ACHN (cell line): ENCODE measurements at places on chromosomes 7 and 10.

DNA sequence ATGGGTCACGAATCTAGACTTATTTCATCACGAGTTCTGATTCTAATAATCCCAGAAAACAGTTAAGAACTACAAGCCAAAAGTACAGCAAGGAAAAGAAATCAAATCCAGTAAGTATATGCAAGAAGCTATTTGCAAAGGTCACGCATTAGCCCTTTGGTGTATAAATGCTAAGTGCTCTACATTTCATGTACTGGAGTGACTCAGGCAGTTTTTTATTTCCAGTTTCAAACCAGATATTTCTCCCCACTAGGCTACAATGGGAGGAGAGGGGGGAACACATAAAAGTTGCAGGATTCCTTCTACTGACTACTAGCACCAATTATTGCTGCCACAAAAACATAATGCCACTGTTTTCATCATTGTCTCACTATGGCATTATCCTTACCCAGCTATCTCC, 148.0 kb downstream of the NRCAM start:
- no peak for DNase-seq

DNA sequence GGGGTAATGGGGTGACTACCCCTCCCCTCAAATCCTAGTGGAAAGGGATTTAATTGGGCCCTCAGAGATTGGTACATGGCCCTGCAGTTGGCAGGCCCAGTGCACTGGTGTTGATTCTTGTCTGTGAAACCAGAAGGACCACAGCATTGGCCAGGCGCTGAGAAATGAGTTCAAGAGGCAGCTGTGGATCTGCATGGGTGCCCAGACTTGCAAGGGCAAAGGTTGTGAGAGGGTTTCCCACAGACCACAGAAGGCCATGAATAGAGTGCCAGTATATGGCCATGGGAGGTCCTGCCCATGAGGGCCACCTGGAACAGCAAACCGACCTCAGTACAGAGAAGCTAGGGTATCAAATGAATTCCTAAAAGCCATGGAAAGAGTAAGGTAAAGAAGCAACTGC, 32.9 kb downstream of the TMEM168 start:
- DNase-seq: no peak

GRCh38 chr7:123719197-123719721, 29.5 kb downstream of the WASL start:
- no peak for DNase-seq

- no peak for DNase-seq
Observed at GRCh38 chr7:151761231-151761630, 115.7 kb downstream of the PRKAG2 start.

GRCh38 chr10:31158011-31158658, 126.5 kb upstream of the ZNF438 start:
- no peak for DNase-seq

DNA sequence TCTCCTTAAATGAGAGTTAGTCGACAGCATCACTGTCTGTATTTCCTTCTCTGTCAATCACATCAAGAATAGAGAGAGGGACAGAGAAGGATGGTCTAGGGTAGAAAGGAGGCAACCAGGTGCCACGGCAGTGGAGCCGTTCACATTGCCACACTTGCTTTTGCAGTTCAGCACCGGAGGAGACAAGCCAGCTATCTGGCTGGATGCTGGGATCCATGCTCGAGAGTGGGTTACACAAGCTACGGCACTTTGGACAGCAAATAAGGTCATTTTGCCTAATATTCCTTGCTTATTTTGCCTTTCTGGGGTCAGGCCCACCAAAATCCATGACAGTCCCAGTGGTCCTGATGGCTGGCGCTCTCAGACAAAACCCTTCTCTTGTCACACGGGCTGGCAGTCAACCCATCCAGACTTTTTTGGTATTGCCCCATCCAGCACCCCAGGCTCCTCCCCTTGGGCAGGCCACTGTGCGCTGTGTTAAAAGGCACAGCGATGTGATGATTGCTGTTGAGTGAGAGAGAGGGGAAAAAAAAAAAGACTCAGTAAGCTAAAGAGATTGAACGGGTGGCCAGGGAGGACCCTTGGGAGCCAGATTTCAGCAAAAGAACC, 8.4 kb downstream of the CPA2 start:
- no peak for DNase-seq

DNA sequence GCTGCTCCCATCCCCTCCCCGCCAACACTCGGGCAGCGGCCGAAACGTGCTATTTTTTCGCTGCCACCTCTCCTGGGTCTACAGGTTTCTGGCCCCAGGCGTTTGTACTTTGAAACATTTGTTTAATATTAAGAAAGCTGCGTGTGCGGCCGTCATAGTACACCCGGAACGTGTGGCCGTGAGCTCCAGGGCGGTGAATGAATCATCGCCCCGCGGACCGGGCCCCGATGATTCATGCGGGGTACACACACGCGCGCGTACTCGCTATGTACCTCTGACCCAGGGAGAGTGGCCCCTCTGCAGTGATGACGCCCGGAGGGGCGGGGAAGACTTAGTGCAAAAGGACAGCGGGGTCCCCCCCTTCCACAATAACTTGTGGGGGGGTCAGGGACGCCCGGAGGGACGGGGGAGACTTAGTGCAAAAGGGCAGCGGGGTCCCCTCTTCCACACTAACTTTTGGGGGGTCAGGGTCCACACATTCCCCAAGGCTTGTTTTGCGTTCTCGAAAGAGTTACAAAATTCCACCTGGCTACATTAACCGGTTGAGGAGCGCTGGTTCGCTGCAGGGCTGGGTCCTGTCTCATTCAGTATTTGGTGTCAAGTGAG, 56.5 kb upstream of the PCGF5 start:
- DNase-seq: peak; percentile 81
